ENCODE measurements at places on chromosomes 5 and 9.

DNA sequence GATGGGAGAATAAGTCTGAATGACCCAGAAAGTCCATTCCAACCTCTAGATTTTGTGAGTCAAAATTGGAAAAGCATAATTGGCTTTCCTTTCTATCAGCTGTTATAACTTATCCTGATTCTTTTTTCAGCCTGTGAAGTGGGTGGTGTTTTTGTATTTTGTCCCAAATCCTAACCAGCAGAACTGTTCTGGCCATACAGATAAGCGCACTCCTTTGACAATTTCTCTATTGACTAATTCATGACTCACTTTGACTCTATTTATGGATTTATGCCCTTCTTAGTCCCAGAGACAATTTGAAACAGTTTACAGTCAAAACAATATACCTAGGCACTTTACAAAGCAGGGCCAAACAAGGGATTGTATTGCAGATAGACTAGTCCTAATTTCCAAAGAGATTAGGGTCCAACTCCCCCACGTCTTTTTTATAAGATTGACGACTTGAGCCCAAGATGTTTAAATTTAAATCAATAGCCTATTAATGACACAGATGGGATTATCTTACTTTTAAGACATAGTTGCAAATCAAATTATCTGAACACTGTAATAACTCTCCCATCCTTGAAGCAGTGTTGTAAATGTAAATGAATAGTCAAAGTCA is 301.7 kb upstream of the SEMA6A start:
- DNase-seq: no peak

GRCh38 chr5:114060866-114061265 is 301.0 kb upstream of the KCNN2 start:
- no peak for DNase-seq

GRCh38 chr9:76302947-76303550 is 91.2 kb downstream of the RFK start:
- peak; percentile 50 for DNase-seq

- no peak for DNase-seq
Observed at GRCh38 chr5:125865166-125865815, 557.9 kb upstream of the GRAMD2B start.

DNA sequence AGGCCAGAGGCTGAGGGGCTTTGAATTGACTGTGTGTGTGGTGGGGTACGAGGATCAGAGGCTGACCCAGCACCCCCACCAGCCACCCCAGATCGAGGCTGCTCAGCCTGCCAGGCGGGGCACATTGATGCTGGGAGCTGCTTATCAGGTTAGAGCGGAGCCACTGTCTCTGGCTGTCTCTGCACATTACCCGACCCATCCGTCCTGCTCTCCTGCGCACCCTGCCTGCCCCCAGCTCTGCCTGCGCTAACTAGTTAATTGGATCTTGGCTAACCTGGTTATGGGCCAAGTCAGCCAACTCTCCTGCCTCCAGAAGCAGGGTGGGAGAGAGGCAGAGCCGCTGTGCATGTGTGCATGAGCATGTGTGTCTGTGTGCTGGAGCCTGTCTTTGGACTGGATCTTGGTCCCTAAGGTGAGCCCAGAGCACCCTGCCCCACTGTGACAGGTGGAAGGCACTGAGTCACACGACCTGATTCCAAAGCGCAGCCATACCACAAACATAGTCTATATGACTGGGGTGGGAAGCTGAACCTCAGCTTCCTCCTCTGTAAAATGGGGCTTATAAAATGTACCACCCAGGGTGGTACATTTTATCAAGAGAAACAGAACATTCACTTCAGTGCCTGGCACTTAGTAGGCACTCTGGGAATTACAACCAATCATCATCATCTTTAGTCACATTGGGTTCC is 39.7 kb downstream of the PCDH1 start:
- DNase-seq: no peak
